Fibroblast of the conjunctiva (primary cell): ENCODE measurements at places on chromosomes 3 and 15.

- DNase-seq, result no peak
Observed at GRCh38 chr3:15015456-15015855, 49.7 kb downstream of the MRPS25 start.

GRCh38 chr15:62071711-62072308, 5.0 kb downstream of the C2CD4A start:
- DNase-seq, result peak; percentile 31

DNA sequence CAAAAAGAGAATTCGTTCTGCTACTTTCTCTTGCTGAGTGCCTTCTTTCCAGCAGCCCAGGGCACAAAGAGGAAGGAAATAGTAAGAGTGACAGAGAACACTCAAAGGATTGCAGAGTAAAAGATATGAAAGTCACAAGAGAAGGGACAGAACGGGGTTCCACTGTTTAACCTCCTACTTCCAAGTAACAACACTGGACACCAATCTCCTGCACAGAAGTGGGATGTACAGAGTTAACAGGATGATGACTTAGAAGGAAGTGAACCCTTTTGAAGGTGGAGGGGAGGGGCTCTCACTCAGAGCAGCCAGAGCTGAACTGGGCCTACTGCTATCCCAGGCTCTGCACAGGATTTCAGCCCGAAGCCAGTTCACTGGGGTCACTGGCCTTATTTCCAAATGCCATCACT, 130.1 kb upstream of the PRICKLE2 start:
- DNase-seq, result no peak

DNA sequence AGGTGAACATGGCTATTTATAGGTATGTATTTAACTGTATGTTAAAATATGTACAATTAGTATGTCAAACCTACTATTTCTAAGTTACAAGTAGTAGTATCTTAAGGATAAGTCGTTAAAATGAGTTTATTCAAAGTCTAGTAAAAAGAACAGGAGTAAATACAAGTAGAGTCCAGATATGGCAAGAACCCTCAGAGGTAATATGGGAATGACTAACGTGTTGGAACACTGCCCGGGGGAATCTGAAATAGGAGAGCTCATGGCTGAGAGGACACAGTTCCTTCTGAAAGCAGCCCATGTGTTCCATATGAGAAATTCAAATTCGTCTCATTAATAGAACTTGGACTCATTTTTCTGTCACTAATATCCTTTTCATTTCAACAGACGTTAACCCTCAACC, 158.8 kb downstream of the CLSTN2 start:
- peak; percentile 73 for DNase-seq

- DNase-seq, result peak; percentile 9
Observed at GRCh38 chr3:55721716-55722484, 234.8 kb upstream of the WNT5A start.

DNA sequence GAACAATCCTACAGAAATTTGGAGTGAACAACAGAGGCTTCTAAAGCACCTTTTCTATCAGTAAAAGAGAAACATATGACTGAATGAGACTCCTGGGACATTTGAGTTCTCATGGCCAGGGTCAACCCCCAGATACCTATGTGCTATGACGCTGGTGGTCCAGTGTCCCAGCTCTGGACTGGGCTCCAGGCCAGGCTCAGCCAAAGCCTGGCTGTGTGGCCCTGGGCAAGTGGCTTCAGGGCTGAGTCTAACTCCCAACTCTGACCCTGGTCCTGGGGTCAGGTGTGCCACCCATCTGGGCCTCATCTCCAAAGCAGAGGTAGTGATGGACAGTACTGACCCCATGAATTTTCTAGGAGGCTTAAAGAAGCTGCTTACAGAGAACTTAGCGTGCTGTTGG, 147.8 kb downstream of the FBLN2 start:
- no peak for DNase-seq

GRCh38 chr15:54820811-54821210, 375.9 kb downstream of the RSL24D1 start:
- no peak for DNase-seq

GRCh38 chr3:146077181-146077580, 83.8 kb downstream of the PLOD2 start:
- no peak for DNase-seq

- DNase-seq, result no peak
Observed at GRCh38 chr3:120355486-120355885, 6.3 kb upstream of the LRRC58 start.

DNA sequence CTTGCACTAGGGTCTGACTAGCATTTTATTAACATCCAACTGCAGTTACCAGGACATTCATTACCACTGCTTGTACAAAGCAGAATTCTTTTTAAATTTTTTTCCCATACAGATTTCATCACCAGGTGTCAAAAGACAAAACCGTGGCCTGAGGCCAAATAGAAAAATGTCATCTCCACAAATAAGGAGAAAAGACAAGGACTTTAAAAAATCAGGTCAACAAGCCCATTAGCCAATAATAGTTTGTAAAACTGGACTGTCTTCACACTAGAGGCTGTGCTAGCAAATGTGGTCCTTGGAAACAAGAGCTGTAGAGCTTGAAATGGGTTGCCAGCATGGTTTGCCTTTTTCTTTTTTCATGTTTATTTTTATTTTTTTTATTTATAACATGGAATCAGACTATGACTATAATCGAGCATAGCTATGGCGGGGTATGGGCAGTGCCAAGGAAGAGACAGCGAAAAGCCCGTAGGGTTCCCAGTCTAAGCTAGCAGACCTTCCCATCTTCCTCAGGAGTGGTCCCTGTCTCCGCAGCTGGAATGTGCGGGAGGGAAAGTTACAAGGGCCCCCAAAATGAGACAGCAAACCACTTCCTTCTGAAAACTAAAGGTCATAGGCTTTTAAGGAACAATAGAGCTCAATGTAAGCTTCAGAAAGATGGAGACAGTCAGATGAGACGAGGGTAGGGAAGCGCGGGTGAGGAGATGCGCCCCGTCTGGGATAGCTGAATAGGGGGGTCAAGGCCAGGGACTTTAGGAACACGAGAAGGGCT, 1.5 kb downstream of the PTPN9 start:
- DNase-seq, result no peak

- no peak for DNase-seq
Observed at GRCh38 chr3:1356101-1356500, 263.3 kb downstream of the CNTN6 start.

GRCh38 chr3:66431494-66431893, 69.3 kb downstream of the LRIG1 start:
- DNase-seq, result no peak

DNA sequence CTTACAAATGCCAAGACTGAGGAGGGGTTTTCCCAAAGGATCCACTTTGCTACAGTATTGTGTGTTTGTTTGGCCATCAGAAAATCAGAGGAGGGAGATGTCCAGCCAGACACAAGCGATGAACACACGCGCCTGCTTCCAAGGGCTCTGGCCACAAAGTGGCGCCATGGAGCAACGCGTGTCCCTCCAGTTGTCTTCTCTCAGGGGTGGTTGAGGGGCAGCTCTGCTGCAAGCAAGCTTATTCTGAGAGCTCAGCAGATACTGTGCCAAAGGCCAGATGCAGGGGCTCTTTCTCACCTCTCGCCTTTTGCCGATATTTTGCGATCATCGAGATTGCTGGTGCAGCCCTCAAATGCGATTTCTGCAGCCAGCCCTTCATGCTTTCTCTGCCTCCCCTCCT, 88.9 kb upstream of the OSBPL11 start:
- DNase-seq, result no peak

DNA sequence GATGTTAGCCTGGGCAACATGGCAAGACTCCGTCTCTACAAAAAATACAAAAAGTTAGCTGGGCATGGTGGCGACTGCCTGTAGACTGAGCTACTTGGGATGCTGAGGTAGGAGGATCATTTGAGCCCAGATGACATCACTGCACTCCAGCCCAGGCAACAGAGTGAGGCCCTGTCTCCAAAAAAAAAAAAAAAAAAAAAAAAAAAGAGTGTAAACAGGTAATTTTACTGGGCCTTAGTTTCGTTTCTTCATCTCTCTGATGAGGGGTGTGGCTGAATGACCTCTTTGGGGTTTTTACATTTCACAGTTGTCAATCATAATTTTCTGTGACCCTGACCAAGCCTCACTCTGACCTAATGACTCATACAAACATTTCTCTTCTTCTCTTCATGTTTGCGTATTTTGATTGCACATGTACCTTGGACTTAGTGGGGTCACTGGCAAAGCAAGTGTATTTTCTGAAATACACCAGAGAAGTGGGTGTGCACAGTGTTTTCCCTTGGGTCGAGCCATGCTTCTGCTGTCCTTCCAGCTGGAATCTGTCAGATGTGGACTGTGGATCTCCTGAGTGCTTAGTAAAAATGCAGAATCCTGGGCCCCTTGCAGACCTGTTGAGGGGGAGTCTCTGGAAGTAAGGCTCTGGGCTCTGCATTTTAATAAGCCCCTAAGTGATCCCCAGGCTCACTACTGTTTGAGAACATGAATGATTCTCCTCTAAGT, 140.5 kb downstream of the FNDC3B start:
- DNase-seq, result no peak

- DNase-seq, result no peak
Observed at GRCh38 chr3:182349951-182350517, 443.3 kb upstream of the ATP11B start.

GRCh38 chr15:100201376-100202280, 140.1 kb downstream of the ADAMTS17 start:
- no peak for DNase-seq

DNA sequence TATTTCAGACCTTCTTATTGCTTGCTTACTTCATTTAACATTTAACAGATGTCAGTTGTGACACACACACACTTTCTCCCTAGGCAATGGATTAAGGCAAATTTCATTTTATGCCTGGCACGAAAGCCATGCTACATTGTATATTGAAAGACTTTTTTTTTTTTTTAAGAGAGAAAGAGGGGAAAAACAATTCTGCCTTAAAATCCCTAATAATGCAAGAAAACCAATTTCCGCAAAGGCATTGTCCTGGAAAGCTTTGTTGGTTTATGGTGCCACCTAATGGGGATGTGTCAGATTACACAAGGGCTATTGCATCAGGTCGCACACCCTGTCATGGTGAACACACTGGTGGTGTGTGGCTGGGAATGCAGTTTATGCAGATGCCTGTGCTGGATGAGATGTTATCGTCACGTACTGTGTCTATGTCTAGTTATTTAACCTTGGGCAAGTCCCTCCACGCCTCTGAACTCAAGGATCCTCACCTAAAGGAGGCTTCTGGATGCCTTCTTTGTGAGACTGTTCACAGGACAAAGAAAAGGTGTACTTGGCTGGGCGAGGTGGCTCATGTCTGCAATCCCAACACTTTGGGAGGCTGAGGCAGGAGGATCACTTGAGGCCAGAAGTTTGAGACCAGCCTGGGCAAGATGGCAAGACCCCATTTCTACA, 37.3 kb upstream of the RFTN1 start:
- peak; percentile 83 for DNase-seq

DNA sequence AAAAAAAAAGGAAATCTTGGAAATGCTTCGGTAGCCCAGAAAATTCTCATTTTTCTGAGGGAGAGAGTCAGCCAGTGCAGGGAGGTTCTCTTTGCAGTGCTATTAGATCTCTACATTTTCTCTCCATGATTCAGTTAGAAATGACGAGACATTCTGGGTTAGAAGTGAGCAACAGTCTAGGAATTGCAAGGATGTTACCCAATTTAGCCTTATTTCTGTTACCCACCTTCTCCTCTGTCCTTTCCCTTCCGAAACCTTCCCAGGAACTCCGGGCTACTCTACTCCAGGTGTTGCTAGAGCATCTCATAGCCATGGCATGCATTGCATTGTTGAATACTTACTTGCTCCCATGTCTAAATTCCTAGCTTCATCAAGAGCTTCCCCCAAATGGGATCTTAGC, 106.8 kb downstream of the EDEM1 start:
- DNase-seq, result no peak

DNA sequence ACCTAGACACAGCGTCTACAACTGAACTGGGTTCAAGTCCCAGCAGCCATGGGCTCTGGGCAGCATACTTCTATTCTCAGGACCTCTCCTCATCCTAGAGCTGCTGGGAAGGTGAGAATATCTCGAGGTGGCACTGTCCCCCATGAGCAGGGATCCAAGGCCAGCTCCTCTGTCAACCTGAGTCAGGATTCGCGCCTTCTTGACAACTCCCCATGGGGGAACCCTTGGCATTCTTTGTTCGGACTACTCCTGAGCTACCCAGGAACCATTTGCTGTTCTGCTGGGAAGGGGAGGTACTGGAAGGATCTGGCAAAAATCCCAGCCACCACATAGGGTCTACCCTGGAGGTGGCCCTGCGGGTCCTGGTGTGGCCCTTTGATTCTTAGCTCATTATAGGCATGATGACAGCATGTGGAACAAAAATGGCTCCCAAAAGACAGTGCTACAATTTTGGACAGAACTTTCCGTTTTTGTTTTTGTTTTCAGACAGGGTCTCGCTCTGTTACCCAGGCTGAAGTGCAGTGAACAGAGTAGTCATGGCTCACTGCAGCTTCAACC, 22.3 kb downstream of the PLXNB1 start:
- DNase-seq, result no peak

DNA sequence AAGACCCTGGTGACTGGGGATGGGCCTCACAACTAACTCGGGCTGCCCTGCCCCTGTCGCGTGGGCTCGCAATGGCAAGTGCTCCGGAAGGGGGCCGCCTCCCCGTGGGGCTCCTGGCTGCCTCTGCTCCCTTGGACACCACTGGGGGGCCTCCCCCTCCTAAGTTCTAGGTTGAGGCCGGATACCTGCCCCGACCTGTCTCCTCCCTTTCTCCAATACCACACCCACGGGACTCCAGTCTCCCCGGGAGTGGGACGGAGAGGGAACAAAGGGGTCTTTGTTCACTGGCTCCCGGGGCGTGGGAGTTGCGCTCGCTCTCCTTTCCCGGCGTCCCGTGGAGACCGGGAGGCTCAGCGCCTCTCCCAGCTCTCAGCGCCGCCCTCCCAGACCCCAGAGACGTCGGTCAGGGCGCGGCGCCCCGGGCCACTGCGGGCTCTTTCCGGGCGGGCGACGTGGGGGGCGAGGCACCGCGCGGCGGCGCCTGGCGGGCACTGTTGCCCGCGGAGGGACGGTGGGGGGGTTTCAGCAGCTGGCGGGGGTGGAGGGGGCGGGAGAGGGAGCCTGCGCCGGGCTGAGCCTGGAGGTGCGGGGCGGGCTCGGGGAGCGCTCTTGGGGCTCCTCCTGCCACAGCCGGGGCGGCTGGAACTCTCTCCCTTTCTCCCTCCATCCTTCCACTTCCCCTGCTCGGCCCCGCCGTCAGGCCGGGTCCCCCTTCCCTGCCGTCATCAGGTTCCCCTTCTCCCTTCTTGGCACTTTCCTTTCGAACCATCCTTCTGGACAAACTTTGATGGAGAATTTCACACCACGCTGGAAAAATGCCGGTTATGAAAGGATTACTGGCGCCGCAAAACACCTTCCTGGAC, at the start of gene KCNH8:
Gene KCNH8 (plus strand): TSS at position 606 of the 863 bp plus-strand sequence. CDS start 210 bp downstream, at position 816.
- no peak for DNase-seq

DNA sequence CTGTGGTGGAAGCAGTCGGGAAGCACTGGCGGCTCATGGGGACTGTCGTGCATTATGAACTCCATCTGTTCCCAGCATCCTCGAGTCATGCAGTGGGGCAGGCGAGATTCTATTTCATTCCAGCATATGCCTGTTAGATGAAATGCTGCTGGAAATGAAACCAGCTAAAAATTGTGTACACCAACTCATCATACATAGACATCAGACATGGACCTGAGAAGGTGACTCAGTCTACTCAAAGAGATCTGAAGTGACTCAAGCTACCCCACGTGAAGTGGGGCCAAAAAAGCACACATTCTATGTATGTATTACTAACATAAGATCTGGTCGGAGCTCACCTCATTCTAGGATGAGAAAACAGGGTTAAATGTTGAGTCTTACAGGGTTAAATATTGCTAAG, 47.5 kb upstream of the FAM98B start:
- DNase-seq, result no peak

GRCh38 chr3:147415286-147415685, 6.1 kb downstream of the ZIC1 start:
- DNase-seq, result no peak
